ENCODE measurements at places on chromosomes 4 and X.

DNA sequence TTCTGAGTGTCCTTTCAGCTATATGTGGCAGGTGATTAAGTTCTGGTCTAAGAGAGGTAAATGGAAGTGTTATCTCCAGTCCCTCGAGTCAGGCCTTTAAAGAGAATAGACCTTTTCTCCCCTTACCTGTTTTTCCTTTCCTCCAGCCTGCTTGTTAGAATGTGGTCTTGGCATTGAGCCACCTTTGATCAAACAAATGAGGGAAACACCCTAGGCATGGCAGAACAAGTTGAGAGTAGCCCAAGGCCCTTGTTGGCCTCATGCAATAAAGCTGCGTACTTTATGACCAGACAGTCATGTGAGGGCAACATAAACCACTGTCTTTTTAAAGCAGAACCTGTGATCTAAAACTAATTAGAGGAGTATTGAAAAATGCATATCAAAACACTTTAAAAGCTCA lies 13.2 kb upstream of the IL13RA2 start:
- no peak for DNase-seq

DNA sequence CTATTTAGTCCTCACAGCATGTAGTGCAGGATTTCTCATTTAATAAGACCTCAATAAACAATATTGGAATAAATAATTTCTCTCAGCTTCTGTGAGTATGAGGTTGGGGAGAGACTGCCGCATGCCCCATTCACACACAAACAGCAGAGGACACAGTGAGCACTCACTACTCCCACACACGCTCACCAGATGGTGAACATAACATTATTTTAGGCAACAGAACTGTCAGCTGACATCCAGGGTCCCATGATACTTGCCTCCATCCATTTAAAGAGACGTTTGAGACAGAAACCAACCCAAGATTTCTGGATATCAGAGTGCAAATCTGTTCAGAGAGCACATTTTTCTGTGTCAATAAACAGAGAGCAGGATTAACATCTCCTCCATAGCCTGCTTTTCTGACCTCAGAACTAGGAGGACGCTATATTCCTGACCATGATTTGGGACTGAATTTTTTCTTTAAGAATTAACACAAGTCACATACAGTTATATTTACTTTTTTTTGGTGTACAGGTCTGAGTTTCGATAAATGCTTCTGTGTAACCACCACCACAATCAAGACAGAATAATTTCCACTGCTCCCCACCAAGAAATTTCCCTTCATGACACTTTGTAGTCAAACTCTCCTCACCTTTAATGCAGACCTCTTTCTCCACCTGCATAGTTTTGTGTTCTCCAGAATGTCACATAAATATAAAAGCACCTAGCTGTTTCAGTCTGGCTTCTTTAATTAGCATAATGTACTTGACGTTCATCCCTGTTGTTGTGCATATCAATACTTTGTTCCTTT lies 16.7 kb downstream of the GPRIN3 start:
- DNase-seq, result no peak

- no peak for DNase-seq
Observed at GRCh38 chrX:46366381-46367207, 178.6 kb downstream of the ZNF674 start.

DNA sequence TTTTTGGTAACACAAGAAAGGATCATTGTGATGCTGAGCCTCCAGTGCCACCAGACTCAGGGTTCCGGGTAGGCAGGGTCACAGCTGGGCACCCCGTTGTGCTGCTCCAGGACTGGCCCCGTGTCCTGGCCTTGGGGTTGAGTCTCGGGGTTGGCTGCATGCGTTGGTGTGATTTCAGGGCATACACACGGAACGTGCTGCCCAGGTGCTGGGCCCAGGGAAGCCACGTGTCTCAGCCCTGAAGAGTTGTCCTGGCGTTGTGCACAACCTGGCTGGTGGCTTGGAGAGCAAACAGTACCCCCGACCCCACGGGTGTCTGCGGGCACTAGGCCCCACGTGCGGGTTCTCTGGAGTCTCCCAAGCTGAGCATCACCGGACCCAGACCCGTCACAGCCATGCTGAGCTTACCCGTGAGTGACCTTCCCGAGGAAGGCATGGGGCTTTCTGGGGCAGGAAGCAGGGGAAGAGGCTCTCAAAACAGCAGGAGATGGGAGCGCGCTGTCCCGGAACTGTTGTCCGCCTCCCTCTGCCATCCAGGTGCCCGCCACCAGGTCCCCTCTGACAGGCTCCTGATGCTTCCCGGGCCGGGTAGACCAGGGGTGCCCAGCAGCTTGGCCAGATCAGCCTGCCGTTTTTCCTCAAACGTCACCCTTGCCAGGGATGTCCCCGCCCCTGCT lies 66.1 kb upstream of the ENPP6 start:
- DNase-seq, result no peak

DNA sequence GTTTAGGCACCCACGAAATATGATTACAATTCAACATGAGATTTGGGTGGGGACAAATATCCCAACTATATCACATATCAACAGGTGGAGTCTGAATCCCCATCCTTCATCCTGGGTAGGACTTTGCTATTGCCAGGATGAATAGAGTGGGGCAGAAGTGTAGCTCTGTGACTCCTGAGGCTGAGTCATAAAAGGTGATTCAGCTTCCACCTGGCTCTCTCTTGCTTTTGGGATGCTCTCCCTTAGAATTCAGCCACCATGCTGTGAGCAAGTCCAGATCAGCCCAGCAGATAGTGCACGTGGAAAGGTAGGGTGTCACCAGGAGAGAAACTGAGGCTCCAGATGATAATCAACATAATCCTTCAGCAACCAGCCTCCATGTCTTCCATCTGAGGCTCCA lies 193.8 kb upstream of the BCOR start:
- no peak for DNase-seq

DNA sequence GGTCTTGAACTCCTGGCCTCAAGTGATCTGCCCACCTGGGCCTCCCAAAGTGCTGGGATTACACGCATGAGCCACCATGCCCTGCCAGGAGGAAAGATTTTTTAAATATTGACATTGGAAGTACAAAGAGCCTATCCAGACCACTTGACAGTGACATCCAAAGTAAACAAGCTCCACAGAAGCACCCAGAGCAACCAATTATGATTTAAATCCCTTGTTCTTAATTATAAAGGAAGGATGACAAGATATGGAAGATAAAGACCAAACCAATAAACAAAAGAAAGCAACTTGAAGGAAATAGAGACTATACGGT lies 27.7 kb upstream of the RPL34 start:
- no peak for DNase-seq

DNA sequence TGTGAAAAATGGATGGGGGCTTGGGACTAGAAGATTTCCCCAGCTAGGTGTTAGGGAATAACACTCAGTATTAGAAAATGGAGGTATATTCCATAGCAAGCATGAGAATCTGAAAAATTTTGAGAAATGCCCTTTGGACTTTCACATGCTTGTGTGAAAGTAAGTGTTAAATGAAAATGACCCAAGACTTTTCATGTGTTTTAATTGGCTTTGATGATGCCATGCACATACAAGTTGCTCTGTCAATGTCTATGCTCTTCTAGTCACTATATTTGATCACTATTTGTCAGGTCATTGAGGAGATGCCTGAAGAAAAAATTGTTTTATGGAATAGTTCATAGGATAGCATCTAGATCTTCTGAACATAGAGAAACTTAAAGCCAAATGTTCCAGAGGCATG lies 147.6 kb downstream of the SH2D1A start:
- no peak for DNase-seq

GRCh38 chr4:47774079-47774478 lies 63.8 kb downstream of the CORIN start:
- DNase-seq, result no peak

DNA sequence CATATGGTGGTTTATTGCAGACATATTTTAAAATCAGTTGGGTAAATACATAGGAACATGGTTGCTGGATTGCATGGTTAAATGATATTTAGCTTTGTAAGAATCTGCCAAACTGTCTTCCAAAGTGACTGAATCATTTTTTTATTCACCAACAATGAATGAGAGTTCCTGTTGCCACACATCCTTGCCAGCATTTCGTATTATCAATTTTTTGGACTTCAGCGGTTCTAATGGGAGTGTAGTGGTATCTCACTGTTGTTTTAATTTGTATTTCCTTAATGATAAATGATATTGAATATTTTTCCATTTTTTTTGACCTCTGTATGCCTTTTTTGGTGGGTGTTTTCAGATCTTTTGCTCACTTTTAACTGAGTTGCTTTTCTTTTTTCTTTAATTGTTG lies 1.4 kb upstream of the MTHFD2L start:
- no peak for DNase-seq

- DNase-seq, result no peak
Observed at GRCh38 chr4:5237086-5237660, 185.9 kb downstream of the STK32B start.

- no peak for DNase-seq
Observed at GRCh38 chr4:8291036-8291682, 21.6 kb downstream of the HTRA3 start.

GRCh38 chrX:49176421-49177326 lies 5.0 kb downstream of the PLP2 start:
- DNase-seq, result no peak

DNA sequence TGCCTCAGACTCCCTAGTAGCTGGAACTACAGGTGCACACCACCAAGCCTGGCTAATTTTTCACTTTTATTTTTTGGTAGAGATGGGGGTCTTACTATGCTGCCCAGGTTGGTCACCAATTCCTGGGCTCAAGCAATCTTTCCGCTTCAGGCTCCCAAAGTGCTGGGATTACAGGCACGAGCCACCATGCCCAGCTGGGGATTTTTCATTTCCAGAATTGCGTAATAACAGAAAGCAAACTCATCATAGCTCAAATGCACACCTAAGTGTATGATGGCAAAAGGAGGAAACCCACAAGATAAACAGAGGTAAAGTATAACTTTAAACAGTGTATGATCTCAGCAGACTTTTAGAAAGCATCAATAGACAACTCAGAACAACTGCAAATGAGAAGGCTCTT lies 56.2 kb downstream of the TEX11 start:
- DNase-seq, result no peak

DNA sequence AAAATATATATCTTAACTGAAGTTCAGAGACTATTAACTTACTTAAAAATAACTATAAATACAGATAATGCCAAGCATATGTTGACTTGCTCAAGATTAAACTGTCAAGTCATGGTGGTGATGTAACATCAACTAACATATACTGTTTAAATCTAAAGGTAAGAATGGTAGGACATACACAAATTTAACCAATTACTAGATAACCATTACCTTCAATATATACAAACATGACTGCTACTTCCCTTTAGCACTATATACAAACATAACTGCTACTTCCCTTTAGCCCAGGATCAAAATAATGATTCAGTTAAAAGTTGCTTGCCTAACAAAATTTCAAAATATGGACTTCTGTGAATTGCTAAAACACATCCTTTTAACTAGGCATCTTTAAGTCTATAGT lies 14.9 kb downstream of the HNRNPD start:
- no peak for DNase-seq

- DNase-seq, result no peak
Observed at GRCh38 chr4:85370400-85371032, 104.4 kb upstream of the ARHGAP24 start.

- DNase-seq, result no peak
Observed at GRCh38 chr4:174037049-174037448, 246.4 kb downstream of the FBXO8 start.

- no peak for DNase-seq
Observed at GRCh38 chr4:151540728-151541388, 131.9 kb downstream of the FHIP1A start.

- DNase-seq, result no peak
Observed at GRCh38 chr4:25284466-25284865, 28.1 kb upstream of the ZCCHC4 start.

DNA sequence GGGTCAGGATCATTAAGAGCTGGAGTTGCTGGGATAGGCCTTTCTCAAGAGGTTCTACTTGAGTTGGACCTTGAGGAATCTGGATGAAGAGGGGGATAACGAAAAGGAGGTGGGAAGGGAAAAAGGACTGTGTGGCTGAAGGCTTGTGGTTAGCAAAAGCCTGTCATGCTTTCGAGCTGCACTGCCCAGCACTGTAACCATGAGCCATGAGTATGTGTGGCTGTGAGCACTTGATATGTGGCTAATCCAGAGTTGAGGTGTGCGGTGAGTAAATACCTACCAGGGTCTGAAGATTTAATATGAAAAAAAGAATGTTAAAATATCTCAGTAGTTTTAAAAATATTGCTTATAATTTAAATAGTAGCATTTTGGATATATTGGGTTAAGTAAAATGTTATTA lies 11.4 kb downstream of the TMEM165 start:
- no peak for DNase-seq

DNA sequence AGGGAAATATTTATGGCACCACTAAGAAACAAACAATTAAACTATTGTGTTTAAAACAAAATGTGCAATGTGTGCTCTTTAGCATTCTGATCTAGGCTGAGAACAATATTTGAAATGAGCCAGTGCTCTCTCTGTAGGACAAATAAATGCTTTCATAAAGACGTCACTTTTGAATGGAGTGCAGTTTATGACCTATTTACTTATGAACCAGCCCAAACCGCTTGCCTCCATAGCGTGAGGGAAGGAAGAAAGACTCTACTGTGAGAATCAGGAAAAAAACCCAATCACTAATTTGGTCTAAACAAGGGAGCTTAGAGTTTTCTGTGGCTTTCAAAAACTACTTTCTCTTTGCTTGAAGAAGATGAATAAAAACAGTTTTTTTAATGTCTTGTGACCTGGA lies 39.4 kb downstream of the SAT1 start:
- DNase-seq, result no peak

- no peak for DNase-seq
Observed at GRCh38 chr4:149466446-149466845, 349.2 kb downstream of the IQCM start.

GRCh38 chrX:38975368-38975942 lies 174.2 kb downstream of the MID1IP1 start:
- DNase-seq, result no peak

DNA sequence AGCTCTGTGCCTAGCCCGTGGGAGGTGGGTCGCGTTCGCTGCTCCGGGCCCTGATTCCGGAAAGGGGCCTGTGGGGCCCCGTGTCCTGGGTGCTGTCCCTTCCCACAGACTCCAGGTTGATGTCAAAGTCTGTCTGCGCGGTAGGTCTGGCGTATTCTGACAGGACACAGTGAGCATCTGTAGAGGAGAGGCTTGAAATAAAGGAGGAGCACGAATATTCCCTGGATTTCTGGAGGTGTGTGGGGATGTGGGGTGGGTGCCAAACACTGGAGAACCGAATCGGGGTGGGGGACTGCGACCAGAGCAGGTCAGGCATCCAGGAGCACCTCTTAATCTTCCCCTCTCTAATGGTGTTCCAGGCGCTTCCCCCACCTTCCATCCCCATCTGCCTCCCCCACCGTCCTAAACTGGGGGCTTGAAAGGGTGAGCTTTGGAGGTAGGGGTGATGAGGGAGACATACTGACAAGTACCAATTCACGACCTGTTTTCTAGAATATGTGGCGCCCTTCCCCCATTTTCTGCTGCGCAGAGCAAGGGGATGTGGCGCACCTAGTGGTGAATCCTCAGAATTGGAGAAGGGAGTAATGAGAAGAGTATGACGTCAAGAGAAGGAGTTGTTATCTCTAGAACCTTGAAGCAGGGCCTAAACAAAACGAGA lies 877 bp downstream of the GPRASP1 start:
- DNase-seq, result peak; percentile 73
